Left lung (tissue), 14 donors: ENCODE measurements at places on chromosomes 5 and 9. TPM values are rescaled to one million over a fixed set of nuclear protein-coding genes. Genes with fewer than 3 reads are reported as not detected.
A peak's percentile ranks its signal among the peaks of the same experiment; 100 is the strongest.

CAMK4 gene
- total RNA-seq, result 1.0 TPM

PCDHB6 gene
- 0.73 TPM for total RNA-seq

KCNN2 gene
- 2.3 TPM for total RNA-seq

ELAVL2 gene
- total RNA-seq, result 0.35 TPM

DMRT2 gene
- total RNA-seq, result 0.35 TPM

DNA sequence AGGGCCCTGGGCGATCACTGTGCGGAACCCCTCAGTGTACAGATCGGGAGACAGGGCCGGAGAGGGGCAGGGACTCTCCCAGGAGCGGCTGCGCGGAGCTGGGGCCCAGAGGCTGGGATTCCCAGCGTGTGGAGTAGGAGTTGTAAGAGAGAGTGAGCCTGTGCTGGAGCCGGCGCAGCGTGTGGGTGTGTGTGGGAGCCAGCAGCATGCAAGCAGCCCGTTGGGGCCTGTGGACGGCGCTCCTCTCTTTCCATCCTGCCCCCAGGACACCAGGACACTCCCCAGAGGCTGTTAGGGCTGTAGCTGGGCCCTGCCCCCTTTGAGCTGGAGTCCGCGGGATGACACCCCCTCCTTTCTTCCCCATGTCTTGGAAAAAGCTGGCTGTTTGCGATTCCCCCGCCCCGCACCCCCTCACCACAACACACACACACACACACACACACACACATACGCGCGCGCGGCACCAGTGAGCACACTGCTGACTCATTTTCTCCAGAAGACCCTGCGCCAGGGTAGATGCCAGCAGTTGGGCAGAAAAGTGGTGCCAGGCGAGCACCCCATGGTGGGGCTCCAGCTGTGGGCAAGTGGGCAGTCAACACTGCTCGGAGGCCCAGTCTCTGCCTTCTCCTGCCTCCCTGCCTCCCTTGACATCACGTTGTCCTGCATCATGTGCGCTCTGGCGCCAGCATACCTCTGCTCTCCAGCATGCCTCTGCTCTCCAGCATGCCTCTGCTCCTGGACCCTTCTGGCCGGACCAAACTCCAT is 1.5 kb downstream of the COL27A1 start:
- H3K36me3 ChIP-seq, result no peaks in the 10 kb centered on the region
- peak overlapping the region; percentile 43 for H3K4me3 ChIP-seq
- peaks cover 11% of the 10 kb centered on the region for H3K4me1 ChIP-seq
- H3K27me3 ChIP-seq, result peaks cover 57% of the 10 kb centered on the region

DNA sequence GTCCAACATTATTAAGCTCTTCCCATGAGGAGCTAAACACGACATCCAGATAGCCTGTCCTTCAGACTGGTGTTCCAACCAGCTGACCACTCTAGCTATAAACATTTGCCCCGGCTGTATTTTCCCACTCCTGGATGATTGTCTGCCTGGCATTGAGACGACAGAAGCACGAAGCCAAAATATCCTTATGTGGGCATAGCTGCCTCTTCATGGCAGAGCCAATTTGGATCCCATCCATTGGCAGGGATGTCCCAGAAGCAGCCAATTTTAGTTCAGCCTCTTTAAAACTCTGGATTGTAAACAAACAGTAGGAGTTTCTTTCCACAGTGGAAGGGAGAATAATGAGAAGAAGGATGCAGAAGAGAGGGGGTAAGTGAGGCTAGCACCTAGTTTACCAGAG is 507.6 kb downstream of the CETN3 start:
- H3K36me3 ChIP-seq, result no peaks in the 10 kb centered on the region
- H3K27me3 ChIP-seq, result no peaks in the 10 kb centered on the region
- H3K4me3 ChIP-seq, result no peak overlapping the region
- no peaks in the 10 kb centered on the region for H3K4me1 ChIP-seq
- no peak overlapping the region for H3K27ac ChIP-seq
- DNase-seq, result peak; percentile 1

GRCh38 chr9:127612939-127613582 is 984 bp downstream of the STXBP1 start:
- no peaks in the 10 kb centered on the region for H3K36me3 ChIP-seq
- H3K27me3 ChIP-seq, result no peaks in the 10 kb centered on the region
- DNase-seq, result peak; percentile 87
- H3K4me1 ChIP-seq, result peaks cover 14% of the 10 kb centered on the region
